Skeletal muscle tissue (tissue), 5 donors: ENCODE measurements at places on chromosomes 2 and 18. TPM values are rescaled to one million over a fixed set of nuclear protein-coding genes. Genes with fewer than 3 reads are reported as not detected.

COL3A1 gene
- total RNA-seq: 6,920 TPM

IL1A gene
- total RNA-seq: not detected

PRKAG3 gene
- total RNA-seq: 9.9 TPM

ELAC1 gene
- 6.3 TPM for total RNA-seq

ALPG gene
- total RNA-seq: not detected
